Activated CD8-positive, alpha-beta memory T cell treated with anti-CD3 and anti-CD28 coated beads for 24 hours (primary cell): ENCODE measurements at places on chromosomes 6 and 20.
A peak's percentile ranks its signal among the peaks of the same experiment; 100 is the strongest.

DNA sequence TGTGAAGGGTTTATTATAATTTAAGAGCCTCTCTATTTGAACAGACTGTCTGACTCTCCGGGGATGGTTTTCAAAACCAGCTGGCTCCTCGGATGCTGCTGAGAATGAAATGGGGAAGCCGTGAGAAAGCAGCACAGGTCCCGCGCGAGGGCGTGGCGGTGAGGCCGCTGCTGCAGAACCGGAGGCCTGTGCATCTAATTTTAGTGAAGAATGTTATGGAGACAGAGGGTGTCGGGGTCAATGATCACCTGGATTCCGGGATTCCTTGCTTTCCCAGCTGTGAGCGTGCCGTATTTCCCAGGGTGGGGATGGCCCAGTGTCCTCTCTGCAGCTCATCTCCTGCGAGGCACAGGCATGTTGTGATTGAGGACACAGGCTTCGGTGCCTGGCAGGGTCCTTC is 348.0 kb downstream of the CDH4 start:
- DNase-seq, result no peak

DNA sequence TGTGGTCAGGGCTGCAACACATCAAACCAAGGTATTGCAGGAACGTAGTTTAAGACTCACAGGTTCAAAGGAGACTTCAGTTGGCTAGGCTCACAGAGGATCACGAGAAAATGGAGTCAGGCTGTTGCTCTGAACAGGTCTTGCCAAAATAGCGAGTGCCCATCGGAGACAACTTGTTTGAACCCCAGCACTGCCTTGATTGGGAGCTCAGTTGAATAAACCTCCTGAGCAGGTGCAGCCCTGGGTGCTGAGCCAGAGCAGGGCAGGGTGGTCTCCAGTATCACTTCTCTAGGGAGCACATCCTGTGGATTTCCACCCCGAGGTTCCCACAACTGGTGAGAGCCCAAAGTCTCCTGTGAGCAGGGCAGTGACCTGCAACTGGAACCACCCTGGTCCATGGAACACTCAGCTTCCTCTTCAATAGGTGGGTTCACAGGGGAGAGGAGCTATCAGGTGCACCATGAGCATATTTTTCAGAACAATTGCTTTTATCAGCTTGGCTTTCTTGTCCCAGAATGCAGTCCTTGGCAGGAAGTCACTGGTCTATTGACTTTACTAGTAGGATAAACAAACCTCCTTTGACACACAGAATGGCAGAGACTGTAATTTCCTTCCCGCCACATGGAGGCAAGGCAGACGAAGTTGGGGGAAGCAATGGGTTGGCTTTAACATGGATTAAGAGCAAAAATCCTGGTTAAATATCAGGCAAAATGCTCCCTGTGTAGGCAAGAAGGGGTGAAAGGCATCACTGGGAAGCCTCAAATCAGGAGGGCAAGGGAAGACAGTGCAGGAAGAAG is 267.7 kb upstream of the FOXQ1 start:
- no peak for DNase-seq

DNA sequence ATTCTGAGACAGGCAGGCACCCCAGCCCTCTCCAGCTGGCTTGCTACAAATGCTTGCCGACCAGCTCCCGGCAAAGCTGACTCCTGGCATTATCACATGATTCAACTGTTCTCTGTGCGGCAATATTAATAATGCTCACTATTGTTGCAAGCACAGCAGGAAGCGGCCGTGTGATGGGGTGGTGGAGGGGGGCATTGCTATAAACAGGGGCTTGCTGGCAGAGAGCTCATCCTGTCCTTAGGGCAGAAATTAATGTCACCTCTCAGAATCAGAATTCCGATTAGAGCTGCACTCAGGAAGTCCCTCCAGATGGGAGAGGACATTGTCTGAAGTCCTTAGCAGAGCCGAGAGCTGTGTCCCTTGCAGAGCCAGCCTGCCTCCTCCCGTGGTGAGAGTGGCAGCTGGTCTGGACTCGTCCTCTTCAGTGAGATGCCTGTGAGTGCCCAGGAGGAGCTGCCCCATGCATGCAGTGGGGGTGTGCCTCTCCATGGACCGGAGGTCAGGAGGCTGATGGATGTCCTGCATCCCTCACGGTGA is 162.5 kb downstream of the CDH4 start:
- no peak for DNase-seq

GRCh38 chr6:154307696-154308425 is 48.7 kb downstream of the IPCEF1 start:
- DNase-seq, result no peak

DNA sequence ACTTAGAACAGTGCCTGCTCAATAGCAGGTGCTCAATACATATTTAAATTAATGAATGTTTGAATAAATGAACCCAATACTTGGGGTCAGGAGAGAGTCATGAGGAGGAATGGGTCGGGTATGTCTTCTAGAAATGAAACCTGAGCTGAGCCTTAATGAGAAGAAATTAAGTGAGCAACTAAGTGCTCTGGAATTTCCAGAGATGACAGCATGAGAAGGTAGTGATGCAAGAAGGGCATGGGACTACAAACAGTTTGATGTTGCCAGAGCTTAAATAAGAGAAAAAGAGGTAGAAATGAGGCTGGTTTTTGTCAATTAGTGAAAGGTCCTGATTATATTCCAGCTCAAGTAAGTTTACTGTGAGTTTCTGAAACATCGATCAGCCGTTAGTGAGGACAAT is 82.9 kb downstream of the PDE10A start:
- DNase-seq, result no peak

GRCh38 chr20:24699321-24700165 is 230.1 kb downstream of the SYNDIG1 start:
- DNase-seq, result peak; percentile 33

- DNase-seq, result no peak
Observed at GRCh38 chr6:137820425-137820824, 46.6 kb upstream of the TNFAIP3 start.

- no peak for DNase-seq
Observed at GRCh38 chr6:129546702-129547101, 163.3 kb downstream of the ARHGAP18 start.

DNA sequence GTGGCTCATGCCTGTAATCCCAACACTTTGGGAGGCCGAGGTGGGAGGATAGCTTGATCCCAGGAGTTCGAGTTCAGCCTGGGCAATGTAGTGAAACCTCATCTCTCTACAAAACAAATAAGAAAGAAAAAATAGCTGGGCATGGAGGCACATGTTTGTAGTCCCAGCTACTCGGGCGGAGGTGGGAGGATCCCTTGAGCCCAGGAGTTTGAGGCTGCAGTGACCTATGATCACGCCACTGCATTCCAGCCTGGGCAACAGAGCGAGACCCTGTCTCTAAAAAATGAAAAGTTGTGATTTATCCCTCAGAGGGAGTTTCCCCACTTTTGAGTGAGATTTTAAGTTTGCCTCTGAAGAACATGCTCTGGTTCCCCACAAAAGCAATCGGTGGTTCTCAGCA is 17.4 kb upstream of the BMP7 start:
- no peak for DNase-seq

DNA sequence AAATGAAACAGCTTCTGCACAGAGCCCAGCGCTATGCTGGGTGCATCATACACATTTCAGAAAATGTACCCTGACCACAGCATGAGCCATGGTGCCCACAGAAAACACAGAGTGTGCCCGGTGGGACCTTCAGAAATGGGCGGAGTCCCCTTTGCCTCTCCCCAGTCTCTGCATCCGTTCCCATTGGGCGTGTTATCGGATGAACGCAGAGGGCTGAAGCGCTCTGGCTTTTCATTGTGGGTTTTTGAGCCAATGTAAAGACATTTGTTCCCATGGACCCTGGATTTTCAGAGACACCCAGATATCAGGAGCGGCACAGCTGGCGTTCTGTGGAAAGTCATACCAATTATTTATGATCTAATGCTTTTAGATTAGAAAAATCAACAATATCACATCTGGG is 99.8 kb downstream of the DACT2 start:
- DNase-seq, result no peak

GRCh38 chr6:26215585-26216358 is 128.5 kb downstream of the HFE start:
- DNase-seq, result peak; percentile 69

DNA sequence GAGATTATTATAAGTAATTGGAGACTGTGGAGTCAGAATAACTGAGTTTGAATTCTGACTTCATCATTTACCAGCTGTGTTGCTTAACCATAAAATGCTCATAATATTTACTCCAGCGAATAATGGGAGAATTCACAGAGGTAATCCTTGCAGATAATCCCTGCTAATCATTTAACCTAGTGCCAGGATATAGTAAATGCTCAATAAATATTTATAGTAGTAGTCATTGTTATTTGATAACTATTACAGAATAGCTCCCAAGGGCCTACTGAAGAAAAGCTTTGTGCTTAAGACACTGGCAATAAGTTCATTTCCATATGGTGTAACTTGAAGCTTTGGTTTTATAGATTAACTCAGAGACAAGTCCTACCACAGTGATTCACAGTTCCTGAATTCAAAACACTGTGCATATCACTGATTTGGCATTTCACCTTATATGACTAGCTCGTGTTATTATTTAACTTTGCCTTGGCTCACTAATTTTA is 208.8 kb upstream of the PLCB4 start:
- no peak for DNase-seq

- DNase-seq, result no peak
Observed at GRCh38 chr6:31468311-31468710, 29.6 kb upstream of the MICB start.

GRCh38 chr6:87408721-87409155 is 966 bp downstream of the CFAP206 start:
- DNase-seq, result no peak

DNA sequence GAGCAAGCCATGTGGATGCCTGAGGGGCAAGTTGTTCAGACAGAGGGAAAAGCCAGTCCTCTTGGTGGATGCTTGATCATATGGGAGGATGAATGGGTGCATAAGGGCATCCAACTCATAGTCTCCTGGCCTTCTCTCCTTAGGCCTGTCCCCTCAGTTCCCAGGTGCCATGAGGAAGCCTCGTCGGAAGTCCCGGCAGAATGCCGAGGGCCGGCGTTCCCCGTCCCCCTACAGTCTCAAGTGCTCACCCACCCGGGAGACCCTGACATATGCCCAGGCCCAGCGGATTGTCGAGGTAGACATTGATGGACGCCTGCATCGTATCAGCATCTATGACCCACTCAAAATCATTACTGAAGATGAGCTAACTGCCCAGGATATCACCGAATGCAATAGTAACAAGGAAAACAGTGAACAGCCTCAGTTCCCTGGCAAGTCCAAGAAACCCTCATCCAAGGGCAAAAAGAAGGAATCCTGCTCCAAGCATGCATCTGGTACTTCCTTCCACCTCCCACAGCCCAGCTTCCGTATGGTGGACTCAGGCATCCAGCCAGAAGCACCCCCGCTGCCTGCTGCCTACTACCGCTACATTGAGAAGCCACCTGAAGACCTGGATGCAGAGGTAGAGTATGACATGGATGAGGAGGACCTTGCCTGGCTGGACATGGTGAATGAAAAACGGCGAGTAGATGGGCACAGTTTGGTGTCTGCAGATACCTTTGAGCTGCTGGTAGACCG is 3.8 kb downstream of the BRPF3 start:
- DNase-seq, result no peak

- peak; percentile 69 for DNase-seq
Observed at GRCh38 chr6:35294308-35294945, 3.2 kb upstream of the DEF6 start.

DNA sequence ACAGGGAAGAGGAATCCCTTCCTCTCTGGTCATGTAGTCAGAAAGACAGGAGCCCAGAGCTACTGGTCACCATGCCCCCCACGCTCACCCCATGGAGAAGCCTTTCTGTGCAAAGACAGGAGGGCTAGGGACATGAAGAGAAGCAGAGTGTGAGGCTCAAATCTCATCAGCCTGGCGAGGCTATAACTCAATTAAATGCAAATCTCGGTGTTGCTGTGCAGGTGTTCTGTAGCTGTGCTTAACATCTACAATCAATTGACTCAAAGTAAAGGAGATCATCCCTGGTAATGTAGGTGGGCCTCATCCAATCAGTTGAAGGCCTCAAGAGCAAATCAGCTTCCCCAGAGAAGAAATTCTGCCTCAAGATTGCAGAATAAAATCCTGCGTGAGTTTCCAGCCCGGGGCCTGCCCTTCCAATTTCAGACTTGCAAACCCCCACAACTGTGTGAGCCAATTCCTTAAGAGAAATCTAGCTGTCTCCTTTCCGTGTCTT is 64.4 kb downstream of the CHMP4B start:
- DNase-seq, result no peak

DNA sequence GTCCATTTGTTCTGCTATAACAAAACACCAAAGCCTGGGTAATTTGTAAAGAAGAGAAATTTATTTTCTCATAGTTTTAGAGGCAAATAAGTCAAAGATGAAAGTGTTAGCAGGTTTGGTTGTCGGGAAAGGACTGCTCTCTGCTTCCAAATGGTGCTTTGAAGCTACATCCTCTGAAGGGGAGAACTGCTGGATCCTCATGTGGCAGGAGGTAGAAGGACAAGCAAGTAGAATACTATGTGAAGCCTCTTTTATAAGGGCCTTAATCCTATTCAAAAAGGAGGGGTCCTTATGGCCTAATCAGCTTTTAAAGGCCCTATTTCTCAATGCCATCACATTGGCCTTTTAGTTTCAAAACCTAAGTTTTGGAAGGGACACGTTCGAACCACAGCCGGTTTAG is 826.0 kb upstream of the EPHA7 start:
- DNase-seq, result no peak

GRCh38 chr20:57482148-57482547 is 42.8 kb downstream of the CTCFL start:
- DNase-seq, result no peak

- no peak for DNase-seq
Observed at GRCh38 chr6:122838060-122838780, 49.2 kb downstream of the SMPDL3A start.

GRCh38 chr20:35648836-35649235 is 15.9 kb downstream of the CPNE1 start:
- DNase-seq, result no peak

DNA sequence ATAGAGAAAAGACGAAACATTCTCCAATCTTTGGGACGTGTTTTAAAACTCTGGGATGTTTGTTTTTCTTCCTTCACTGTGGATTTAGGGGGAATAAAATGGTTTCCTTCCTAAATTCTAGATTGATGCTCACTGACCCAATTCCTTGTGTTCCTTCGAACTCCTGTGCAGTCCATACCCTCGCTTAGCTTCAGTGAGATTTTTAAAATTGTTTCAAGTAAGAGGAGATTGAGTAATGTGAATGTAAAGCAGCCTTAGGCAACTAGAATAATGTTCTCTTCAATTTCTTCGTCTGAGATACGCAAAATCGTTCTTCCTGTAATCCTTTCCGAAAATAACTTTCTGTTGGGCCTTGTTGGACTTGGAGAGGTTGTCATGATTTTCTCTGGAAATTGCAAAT is 2.6 kb upstream of the VGLL2 start:
- DNase-seq, result no peak

- no peak for DNase-seq
Observed at GRCh38 chr6:26218824-26219223, 131.6 kb downstream of the HFE start.

DNA sequence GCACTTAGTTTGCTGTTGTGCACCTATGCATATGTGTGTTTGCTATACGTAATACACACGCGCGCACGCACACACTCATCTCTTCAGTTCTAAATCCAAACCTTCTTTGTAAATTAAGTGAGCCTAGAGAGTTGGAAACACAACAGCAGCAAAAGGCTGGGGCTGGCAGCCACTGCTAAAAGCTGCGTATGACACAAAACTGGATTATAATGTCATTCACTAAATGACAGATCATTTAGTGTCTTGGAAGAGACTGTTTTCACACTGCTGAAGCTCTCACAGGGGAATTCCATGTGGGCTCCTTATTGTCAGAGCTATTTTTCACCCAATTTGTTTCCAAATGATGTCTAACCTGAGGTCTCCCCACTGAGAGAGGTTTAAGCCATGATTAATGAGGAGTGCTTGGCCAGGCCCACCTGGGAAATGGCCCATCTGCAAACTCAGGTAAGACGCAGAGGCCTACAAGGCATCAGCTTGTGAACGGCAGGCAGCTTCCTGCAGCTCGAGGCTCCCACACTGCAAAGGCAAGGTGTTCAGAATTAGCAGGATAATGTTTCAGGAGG is 94.2 kb downstream of the OLIG3 start:
- no peak for DNase-seq
